ENCODE measurements at places on chromosomes 4 and X.

DNA sequence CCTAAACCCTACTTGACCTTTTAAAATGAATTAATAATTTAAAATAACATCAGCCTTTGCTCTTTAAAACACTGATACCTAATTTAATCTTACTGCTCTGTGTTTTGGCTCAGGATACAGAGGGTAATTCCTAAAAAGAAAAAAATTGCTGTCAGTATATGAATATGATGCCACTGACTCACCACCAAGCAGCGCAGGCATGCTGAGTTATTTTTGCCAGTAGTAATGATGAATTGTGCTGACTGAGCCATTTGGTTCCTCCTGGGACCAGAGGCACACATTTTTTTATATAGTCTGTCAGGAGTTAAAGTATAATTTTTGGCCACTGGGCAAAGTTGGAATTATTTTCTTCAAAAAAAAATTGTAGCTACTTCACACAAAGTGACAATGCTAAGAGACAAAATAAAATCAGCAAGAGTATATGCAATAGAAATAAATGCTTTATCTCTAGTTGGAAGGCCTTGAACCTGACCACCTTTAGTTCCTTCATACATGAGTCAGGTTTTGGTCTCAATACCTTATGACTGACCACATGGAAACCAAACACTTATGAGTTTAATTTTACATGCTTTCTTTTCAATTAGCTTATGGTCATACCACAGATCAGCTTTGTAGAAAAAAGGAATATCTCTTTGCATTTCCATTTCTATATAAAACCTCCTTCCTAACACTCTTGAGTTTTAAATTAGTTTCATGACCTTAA lies 115.1 kb downstream of the PPP3CA start:
- no peak for DNase-seq

GRCh38 chr4:93658443-93658842 lies 170.1 kb upstream of the ATOH1 start:
- no peak for DNase-seq

DNA sequence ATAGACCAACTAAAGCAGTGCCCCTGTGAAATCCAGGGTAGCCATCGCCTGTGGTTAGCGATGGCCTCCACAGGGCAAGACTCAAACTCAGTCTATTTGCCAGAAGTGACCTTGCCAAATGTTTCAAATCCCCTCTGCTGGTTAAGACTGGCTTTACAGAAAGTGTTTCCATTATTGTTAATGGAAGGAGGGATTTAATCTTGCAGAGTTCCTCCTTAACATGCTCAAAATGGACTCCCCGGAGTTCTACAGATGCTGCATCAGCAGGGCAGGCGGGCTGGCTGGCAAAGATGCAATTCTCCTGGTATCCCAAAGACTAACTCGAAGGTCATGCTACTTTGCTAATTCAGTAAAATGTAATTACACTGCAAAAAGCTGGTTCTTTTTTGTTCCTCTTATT lies 313.0 kb upstream of the SLC7A11 start:
- DNase-seq, result no peak

DNA sequence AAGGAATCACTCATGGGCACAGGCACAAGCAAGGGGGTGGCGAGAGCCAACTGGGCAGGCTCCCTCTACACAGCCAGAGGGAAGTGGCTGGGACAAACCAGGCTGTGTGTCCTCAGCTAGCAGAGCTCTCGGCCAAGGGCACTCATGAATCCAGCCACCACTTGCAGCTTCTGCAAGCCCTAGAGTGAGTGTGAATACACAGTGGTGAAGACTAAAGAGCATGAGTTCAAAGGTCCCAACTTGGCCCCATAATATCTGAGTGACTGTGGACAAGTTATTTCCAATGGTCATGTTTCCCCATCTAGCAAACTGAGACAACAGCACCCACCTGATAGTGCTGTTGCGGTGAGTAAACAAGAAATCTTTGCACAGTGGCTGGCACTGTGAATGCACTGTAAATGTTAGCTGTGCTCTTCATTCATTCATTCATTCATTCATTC lies 51.7 kb downstream of the ADGRG2 start:
- no peak for DNase-seq

GRCh38 chrX:41153957-41154356 lies 68.7 kb downstream of the USP9X start:
- DNase-seq, result no peak

DNA sequence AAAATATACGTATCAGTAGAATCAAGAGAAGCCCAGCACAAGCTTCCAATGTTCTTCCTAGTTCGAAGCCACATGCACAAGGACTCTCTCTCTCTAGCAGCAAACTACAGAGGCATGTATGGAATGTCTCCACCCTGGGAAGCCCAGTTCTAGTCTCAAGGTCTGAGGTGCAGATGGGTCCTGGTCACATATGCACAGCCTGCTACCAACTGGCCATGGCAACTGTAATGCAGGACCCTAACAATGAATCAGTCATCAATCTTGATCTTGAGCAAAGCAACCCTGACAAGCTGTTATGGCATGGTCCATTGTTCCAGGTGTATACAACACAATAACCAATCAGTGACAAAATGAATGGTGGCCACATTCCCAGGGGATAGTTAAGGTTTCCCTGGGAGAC lies 55.8 kb downstream of the MBNL3 start:
- no peak for DNase-seq

GRCh38 chrX:40015693-40016092 lies 82.1 kb downstream of the BCOR start:
- DNase-seq, result no peak

DNA sequence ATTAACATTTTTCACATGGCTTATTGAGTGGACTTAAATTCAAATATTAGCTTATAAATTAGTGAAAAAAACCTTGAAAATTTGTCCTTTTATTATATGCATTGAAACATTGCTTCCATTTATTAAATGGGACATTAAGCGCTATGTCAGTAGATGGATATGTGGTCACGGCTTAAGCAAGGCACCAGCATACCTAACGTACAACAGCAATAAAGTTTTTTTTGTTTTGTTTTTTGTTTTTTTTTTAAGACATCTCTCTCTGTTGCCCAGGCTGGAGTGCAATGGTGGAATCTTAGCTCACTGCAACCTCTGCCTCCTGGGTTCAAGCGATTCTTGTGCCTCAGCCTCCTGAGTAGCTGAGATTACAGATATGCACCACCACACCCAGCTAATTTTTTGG lies 31.6 kb downstream of the PGM2 start:
- DNase-seq, result no peak

- no peak for DNase-seq
Observed at GRCh38 chr4:55947254-55947882, 1.4 kb upstream of the CEP135 start.

DNA sequence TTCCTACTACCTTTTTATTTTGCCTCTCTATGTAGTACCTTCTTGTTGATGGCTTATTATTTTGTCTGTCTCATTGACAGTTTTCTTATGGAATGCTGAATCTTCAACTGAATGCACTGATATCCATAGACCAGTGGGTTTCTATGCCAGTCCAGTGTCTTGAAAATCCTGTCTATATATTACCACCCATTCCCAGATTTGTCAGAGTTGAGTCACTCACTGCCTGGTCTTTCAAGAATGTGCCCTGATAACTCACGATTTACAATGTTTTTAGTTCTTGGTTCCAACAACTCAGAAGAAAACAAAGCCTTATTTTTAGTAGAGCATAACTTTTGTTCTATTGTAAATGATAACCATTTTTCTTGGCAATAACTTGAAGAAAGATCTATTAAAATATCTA lies 606.0 kb upstream of the PITX2 start:
- DNase-seq, result no peak

DNA sequence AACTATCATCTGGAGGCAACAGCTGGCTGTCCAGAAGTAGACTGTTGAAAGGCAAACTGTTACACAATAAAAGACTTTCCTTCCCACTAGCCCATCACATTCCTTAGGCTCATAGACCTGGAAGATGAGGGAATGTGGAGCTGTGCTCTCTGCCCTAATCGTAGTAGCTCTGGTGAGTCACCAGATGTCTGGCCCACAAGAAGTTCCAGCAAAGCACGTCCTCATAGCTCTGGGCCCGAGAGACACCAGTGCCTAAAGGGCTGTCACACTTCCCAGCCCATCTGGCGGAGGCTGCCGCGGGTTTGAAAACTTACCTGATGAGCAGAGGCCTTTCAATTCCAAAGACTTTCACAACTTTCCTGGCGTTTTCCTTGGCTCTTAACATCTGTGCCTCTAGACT lies 81.7 kb upstream of the STOX2 start:
- DNase-seq, result no peak

DNA sequence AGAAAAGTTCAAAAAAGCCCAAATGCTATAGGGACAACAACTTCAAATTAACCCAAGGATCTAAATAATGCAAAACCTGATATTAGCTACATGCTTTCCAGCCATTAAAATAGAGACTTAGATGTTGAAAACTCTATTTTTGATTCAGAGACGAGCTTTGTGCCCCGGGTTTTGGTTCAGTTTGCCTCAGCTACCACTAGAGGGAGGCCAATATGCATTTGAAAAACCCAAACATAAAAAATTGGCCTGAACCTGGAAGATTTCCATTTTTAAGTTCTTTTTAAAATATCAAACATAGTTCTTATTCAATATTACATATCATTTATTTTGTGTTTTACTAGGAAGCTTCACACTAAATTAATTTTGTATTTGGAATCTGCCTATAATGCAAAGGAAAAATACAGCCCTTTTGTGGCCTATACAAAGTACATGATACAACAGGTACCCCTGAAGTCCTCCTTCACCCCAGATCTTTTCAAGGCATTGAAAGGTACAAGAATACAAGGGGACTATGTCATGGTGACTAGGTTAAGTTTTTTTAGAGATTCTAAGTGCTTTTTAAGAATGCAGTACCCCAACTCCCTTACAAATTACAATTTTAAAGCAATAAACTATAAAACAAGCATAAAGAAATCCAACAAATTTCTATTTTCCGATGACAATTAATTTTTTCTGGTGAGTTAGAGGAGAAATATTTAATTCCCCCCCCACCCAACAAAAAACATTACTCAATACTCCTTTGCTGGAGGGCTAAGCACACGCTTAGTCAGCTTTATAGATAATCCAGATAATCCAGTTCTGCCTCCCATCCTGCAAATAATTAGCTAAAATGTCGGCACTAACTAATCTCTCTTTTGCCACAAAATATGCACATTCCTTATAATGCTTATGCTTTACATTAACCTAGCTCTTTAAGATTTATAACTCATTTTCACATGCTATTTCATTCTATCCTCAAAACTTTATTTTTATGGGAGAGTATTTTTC lies 97.7 kb upstream of the PTPN13 start:
- no peak for DNase-seq

DNA sequence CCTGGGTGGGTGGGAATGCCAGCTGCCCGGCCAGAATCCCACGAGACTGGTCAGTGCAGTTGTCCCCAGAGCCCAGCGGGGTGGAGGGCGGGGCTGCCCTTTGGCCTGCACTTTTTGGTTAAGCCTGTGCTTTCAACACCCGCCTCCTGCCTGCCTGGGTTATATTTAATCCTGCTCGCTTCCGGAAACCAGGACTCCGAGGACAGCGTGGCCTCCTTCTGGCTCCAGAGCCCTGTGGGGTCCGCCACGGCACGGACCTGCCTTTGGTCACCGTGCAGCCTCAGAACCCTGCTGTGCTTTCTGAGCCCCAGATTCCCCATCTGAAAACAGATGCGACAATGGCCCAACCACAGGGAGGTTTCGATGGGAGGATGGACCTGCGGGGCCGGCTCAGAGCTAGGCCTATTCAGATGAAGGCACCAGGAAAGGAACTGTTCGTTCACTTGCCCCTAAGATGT lies 29.4 kb upstream of the KIAA0232 start:
- DNase-seq, result no peak

DNA sequence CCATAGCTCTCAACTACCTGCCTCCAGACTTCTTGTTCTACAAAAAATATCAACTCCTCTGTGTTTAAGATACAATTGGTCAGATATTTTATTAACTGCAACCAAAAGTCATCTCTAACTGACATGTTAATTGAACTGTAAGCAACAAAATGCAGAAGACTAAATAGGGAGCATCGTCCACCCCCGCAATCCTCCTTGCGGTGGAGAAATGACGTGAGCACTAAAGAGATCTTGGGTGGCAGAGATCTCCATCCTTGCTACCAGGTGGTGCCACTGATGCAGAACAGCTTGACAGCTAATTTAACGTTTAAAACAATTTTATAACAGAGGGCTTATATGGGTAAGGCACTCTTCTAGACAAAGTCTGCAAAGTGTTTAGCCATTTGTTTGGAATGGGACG lies 164.4 kb upstream of the FTHL17 start:
- no peak for DNase-seq

GRCh38 chrX:54358424-54359211 lies 772 bp upstream of the WNK3 start:
- DNase-seq, result peak; percentile 27

DNA sequence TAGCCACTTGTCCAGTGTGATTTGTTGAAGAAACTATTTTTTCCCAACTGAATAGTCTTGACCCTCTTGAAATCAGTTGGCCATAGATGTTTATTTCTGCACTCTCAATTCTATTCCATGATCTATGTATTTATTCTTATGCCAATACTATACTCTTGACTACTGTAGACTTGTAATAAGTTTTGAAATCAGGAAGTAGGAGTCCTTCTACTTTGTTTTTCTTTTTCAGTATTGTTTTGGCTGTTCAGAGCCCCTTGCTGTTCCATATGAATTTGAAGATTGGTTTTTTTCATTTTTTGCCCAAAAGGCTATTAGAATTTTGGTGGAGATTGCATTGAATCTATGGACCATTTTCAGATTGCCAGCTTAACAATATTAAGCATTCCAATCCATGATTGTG lies 10.2 kb downstream of the SAP30 start:
- DNase-seq, result no peak

- no peak for DNase-seq
Observed at GRCh38 chr4:112284662-112285411, 867 bp downstream of the TIFA start.

DNA sequence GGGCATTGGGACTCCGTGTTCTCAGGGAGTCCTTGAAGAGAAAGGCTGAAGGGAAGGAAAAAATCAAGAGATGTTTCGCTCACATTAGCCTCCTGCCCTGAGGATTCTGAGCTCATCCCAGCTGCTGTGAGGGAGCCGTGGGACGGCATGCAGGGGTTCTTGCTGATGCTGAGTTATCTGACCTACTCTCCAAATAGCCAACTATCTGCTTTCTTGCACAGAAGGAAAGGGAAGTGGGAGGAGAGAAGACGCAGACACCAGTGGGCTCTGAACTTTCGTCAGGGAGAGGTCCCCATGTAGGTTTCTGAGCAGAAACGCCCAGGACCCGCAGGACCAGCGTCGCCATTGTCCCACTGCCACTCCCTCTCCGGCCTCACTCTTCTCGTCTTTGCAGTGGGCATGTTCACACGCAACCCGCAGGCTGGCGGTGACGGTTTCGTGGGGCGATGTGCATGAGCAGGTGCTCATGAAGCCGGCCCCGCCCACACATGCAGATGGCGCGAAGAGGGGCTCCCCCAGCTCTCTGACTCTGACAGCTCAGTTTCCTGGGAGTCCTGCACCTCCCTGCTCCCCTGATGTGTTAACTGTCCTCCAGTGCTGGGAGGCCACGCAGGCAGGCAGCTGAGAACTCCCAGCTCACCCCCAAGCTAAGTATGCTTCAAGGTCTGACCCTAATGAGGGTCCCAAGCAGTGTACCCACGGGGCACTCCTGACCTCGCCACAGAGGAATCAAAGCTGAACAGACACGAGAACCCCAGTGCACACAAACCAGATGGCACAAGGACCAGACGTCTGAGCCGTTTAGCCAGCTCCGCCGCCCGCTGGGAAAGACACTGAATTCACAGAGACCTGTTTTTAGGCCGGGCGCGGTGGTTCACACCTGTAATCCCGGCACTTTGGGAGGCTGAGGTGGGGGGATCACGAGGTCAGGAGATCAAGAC lies 13.6 kb upstream of the ABLIM2 start:
- peak; percentile 28 for DNase-seq

Data from stimulated activated CD4-positive, alpha-beta T cell treated with anti-CD3 and anti-CD28 coated beads, Interleukin-12 subunit alpha, Interleukin-12 subunit beta, amount 100 ng/mL, for 24 hours (primary cell).